Neural crest cell (in vitro differentiated cells): ENCODE measurements at places on chromosomes 12 and 14. TPM values are rescaled to one million over a fixed set of nuclear protein-coding genes. Genes with fewer than 3 reads are reported as not detected.

CKB gene
- 961 and 996 TPM in 2 replicates for total RNA-seq

DIO3 gene
- 0.36 and 0.51 TPM in 2 replicates for total RNA-seq

PRPH gene
- 0.70 and 1.3 TPM in 2 replicates for total RNA-seq

DNA sequence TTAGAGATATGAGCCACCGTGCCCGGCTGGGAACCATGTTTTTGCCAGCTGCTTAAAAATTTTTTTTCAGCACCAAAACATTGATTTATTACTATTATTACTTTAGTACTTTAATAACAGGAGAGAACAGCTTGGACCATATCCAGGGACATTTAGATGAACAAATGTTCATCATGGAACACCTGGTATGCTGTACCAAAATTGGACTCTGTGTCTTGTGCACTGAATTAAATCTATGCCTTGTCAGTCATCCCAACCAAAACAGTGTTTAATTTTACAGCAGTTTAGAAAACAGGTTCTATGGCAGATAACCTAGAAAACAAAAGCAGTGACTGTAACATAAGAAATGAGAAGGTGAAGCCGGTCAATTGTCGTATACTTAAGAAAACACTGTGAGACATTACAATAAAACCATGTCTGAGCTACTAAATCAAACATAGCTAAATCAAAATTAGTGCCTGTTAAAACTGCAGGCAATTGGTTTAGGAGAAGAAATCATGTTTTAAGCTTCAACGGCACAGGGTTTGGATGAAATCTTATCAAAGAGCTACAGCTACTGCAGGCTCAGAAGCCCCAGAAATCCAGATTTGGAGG, 58.2 kb upstream of the PYGL start:
- DNase-seq = no peak

GRCh38 chr12:31584782-31585181, 6.2 kb downstream of the DENND5B start:
- DNase-seq = no peak

DNA sequence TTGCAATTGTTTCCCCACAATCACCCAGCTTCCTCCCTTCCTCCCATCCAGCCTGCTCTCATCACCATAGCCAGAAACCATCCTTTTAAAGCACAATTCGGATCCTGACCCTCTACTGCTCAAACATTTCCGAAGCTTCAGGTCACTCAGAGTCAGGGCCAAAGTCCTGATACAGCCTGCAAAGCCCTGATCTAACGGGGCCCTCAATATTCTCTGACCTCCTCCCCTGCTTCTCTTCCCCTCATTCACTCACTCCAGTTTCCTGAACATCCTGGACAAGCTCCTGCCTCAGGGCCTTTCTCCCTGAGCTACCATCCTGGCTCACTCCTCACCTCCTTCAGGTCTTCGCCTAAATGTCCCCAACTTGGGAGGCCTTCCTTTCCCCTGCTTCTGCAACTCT, 46.1 kb downstream of the PITPNM2 start:
- DNase-seq = no peak

GRCh38 chr14:38044710-38045109, 163.0 kb upstream of the SSTR1 start:
- no peak for DNase-seq

- no peak for DNase-seq
Observed at GRCh38 chr14:54498095-54498531, 9.3 kb upstream of the GMFB start.

GRCh38 chr12:70176290-70176689, 66.9 kb upstream of the CNOT2 start:
- no peak for DNase-seq

GRCh38 chr14:96515731-96516130, 13.5 kb downstream of the PAPOLA start:
- no peak for DNase-seq

GRCh38 chr12:14770496-14771461, 32.5 kb downstream of the WBP11 start:
- DNase-seq = peak; percentile 76
